ENCODE measurements at places on chromosomes 3 and 15.

GRCh38 chr3:148643389-148643840 is 54.3 kb upstream of the AGTR1 start:
- no peak for DNase-seq

- DNase-seq, result no peak
Measured at GRCh38 chr3:133293397-133294110, 106.3 kb upstream of the BFSP2 start.

- no peak for DNase-seq
Measured at GRCh38 chr15:25509703-25510102, 70.9 kb upstream of the UBE3A start.

DNA sequence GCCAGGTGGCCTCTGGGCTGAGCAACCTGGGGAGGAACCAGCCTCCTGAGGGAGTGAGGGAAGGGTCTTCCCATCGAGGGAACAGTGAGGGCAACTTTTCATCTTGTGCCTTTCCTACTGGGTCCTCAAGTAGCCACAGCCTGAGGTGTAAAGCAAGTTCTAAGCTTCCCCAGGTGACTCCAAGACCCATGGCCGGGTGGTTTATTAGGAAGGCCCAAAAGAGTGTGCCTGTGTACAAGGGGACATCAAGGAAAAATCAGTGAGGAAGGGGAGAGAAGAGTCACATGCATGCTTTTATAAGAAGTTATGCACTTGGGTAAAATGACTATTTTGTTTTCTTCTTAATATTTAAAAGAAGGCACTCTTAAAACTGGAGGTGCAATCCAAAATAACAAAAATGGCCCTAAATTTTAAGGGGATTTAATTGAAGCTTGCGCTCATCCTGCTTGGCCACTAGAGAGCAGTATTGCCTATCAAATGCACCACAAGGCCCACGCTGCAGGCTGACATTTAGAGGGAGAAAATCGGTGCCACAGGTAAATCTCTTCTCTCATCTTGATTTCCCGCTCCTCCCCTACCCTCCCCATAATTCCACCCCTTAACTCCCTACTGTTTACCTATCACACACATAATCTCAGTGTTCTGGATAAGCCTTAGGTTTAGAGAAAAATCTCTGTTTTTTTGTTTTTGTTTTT is 6.7 kb downstream of the NANOGP8 start:
- DNase-seq, result peak; percentile 22

GRCh38 chr3:100910986-100911385 is 82.2 kb downstream of the ABI3BP start:
- no peak for DNase-seq

DNA sequence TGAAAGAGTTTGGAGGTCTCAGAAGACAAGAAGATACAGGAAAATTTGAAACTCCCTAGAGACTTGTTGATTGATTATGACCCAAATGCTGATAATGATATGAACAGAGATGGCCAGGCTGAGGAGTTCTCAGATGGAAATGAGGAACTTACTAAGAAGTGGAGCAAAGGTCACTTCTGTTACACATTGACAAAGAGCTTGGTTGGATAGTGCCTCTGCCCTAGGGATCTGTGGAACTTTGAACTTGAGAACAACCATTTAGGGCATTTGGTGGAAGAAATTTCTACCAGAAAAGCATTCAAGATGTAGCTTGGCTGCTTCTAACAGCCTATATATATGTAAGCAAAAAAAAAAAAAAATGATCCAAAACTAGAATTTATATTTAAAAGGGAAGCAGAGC is 48.9 kb upstream of the NAALADL2 start:
- no peak for DNase-seq

GRCh38 chr3:147945968-147946519 is 536.9 kb downstream of the ZIC1 start:
- no peak for DNase-seq

- DNase-seq, result no peak
Measured at GRCh38 chr3:90080988-90081387, 973.6 kb downstream of the EPHA3 start.

GRCh38 chr3:52539010-52539653 is 2.7 kb downstream of the UQCC5 start:
- no peak for DNase-seq

DNA sequence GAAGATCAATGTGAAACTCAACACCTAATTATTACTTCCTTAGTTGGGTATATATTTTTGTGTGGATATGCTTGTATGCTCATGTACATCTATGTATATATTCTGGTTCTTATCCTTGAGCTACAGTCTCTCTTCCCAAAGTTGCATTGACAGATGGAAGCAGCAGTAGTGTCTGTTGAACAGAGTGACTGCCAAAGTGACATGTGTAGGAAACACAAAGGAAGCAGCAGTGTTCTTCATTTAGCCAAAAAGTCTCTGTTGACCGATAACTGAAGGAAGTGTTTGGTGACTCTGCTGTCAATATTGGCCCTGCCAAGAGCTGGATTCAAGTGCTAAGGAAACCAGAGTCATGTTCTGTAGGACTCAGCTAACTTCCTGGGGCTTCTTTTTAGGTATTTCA is 123.8 kb downstream of the C3orf70 start:
- DNase-seq, result no peak

GRCh38 chr3:119211193-119211592 is 29.5 kb downstream of the B4GALT4 start:
- DNase-seq, result no peak

- no peak for DNase-seq
Measured at GRCh38 chr3:47870156-47870555, 67.2 kb downstream of the DHX30 start.

DNA sequence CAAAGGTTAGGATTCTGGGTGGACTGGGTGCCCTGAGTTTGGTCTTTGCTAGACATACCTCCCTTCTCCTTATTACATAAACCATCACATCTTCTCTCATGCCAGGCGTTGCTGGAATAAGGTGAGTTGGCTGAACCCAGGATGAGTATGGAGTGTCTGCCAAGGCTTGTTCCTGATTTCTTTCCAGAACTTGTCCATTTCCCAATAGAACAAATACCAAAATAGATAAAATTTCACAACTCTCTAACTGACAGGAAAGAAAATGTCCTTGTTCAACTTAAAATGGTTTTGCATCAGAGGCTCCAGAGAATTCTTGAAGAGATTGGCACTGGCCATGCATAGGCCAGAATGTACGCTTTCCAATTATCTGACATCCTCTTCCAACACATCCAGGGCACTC is 291.9 kb downstream of the IGSF11 start:
- no peak for DNase-seq

- DNase-seq, result no peak
Measured at GRCh38 chr3:2041931-2042330, 56.7 kb upstream of the CNTN4 start.

DNA sequence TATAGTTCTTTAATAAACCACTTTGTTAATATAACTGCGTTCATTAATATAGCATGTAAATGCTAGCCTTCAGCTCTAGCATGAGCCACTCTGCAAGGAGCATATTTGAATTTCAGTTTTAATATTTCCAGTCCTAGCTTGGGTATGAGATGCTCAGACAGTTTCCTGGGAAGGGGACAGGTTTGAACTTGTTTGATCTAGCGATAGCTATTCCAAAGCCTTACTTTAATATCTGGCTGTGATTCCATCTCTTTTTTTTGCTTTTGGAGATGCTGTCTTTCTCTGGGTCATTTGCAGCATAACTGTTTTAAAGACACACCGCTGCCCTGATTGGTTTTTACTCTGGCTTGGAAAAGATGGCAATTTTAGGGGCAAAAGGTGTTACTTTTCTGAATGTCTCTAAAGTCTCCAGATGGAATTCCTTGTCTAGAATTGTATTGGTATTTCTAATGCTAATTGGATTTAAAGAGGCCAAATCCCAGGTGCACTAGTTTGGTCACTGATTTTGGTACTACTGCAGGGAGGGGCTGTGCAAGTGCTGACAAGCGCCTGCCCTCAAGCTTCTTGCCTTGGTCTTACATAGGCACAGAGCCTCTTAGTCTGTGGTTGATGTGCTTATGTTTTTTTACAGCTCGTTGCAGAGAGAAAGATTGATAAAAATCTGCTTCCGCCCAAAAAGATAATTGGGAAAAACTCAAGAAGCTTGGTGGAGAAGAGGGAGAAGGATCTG is 2.8 kb downstream of the NISCH start:
- no peak for DNase-seq

DNA sequence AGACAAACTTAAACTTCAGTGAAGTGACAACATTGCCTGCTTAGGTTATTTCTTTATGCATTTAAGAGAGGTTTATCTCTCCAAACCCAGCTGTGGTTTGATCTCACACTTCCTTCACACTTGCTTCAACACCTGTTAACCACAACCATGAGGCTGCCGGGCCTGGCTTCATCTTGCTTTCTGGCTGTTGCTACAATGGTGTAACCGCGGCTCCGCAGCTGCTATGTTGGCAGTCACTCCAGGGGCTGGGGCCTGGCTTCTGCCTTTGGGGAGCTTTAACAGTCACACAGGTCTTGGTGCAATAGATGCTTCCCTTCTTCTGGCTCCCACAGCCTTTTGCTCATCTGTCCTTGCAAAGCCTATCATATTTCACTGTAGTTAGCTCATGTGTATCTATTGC is 72.9 kb upstream of the MNS1 start:
- DNase-seq, result no peak

GRCh38 chr3:81558106-81558505 is 203.3 kb downstream of the GBE1 start:
- no peak for DNase-seq

GRCh38 chr3:68363796-68364195 is 568.6 kb downstream of the TAFA4 start:
- DNase-seq, result no peak

GRCh38 chr15:60191821-60192220 is 187.7 kb downstream of the FOXB1 start:
- no peak for DNase-seq

DNA sequence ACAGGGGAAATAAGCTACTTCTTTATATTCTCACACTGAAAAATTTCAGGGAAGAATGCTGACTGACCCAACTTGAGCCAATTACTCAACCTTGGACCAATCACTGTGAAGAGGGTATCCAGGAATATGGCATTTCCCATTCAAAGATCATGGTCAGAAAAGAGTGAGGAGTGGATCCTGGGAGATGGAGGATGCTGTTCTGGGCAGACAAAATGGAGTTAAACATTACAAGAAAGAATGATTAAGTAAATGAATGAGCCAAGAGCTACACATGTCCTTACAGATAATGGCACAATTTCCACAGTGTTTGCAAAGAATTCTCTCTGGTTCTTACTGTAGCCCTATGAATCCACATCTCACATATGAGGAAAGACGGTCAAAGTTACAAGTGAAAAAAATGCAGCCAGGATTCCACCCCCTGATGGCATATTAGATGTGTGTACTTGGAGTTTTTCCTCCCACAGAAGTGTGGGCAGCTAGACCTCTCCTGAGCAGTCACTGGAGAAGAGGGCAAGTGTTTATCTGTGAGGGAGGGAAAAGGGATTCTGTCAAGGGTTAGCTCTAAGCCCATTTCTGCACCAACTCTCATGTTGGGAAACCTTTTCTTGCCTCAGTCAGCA is 33.8 kb downstream of the AMOTL2 start:
- DNase-seq, result no peak

DNA sequence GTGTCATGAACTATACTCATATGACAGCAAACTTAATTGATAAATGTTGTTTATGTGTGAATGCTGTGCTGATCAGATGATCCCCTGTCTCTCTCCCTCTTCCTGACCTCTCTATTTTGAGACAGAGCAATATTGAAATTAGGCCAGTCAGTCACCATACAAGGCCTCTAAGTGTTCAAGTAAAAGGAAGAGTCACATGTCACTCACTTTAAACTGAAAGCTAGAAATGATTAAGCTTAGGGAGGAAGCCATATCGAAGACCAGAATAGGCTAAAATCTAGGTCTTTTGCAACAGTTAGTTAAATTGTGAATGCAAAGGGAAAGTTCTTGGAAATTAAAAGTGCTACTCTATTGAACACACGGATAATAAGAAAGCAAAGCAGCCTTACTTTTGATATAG is 498.6 kb downstream of the ZPLD1 start:
- no peak for DNase-seq

DNA sequence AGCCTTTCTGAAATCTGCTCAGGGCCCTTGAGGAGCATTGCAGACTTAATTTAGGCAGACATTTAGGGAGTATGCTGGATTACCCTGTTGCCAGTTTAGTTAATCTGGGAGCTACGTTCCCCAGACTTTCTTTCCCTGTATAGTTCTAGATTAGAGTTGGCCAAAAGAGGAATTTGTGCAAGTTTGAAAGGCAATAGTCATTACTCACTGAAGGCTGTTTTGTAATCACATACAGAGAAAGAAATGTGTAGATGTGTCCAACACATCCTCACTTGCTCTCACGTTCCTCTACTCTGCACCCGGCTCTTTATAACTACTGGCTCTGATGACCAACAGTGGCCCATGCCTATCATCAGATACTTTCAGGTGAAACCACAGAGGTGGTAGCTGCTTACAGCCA is 24.2 kb downstream of the MASP1 start:
- no peak for DNase-seq

DNA sequence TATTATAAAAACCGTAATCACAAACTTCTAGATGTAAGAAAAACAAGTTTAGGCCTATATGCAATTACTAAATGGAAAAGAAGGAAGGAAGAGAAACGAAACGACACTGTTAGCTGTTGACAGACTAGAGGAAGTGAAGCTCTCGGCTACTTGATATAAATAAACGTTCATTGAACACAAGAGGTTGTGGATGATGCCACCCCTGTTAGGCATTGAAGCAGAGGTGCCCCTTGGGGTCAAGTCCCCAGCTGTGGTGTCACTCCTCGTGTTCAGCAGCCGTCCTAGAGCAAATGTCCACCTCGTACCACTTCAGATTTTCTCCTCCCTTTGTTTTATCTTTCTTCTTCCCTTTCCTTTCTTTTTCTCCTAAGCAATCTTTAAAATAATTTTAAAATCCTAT is 146.5 kb upstream of the UBE2E1 start:
- DNase-seq, result peak; percentile 44

DNA sequence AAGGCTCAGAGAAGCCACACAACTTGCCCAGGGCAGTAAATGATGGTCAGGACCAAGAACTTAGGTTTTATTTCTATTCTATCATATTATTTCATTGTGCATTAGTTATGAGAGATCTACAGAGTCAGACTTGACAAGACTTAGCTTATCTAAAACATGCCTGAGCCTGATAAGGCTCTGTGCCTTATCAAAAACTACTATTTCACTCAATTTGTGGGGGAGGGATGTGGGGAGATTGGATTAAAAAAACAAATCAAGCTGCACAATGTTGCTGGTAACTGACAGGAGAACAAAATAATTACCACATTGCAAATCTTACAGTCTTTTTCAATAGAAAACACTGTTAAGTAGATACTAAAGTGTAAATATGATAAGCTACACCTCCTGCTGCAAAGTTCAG is 16.0 kb downstream of the HACD2 start:
- no peak for DNase-seq

- DNase-seq, result no peak
Measured at GRCh38 chr15:49471733-49472132, 48.7 kb downstream of the FGF7 start.

DNA sequence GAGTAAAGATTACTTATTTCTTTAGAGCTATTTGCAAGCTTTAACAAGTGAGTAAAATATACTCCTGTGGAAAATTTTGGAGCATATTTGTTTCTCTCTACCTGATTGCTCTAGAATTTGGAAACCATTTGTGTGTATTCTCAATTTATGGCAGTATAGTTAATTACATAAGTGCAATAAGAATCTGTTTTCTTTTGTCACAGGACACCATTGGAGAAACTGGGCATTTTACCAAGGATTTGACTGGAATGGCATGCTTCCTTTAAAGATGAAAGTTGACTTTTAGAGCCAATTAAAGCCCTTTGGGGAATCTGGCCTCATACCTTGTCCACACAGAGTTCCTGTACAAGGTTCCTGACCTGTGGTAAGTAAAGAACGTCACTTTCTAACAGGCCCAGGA is 38.4 kb downstream of the PAQR5 start:
- no peak for DNase-seq

- no peak for DNase-seq
Measured at GRCh38 chr3:9402410-9403228, 5.2 kb downstream of the SETD5 start.

- DNase-seq, result no peak
Measured at GRCh38 chr3:146881966-146882760, 277.0 kb upstream of the PLSCR5 start.

Measured in inflammatory macrophage treated with lipopolysaccharide for 1 hour (primary cell).